ENCODE measurements at places on chromosomes 16 and 17.

DNA sequence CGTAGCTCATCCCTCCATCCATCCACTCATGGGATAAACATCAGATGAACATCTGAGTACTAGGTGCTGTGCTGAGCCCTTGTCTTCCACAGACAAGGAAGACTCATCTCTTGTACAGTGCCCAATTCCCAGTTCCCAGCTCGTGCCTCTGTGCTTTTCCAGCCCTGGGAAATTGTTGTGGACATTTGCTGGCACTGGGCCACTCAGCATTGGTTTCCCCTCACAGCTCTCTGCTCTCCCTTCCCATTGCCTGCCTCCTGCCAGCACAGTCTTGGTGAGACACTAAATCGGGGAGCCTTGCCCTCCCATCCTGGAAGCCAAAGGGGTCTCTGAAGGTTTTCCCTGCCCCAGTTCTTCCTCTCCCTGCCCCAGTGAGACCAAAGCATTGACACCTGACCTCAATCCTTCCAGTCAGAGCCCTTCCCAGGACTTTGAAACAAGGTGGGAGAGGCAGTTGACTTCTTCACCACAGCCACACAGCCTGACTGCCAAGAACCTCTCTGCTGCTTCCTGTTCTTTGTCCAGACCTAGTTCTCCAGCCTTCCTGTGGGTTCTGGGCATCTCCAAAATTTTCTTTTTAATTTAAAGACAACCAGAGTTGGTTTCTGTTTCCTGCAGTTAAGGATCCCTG lies 50.2 kb downstream of the WSB1 start:
- DNase-seq = no peak

DNA sequence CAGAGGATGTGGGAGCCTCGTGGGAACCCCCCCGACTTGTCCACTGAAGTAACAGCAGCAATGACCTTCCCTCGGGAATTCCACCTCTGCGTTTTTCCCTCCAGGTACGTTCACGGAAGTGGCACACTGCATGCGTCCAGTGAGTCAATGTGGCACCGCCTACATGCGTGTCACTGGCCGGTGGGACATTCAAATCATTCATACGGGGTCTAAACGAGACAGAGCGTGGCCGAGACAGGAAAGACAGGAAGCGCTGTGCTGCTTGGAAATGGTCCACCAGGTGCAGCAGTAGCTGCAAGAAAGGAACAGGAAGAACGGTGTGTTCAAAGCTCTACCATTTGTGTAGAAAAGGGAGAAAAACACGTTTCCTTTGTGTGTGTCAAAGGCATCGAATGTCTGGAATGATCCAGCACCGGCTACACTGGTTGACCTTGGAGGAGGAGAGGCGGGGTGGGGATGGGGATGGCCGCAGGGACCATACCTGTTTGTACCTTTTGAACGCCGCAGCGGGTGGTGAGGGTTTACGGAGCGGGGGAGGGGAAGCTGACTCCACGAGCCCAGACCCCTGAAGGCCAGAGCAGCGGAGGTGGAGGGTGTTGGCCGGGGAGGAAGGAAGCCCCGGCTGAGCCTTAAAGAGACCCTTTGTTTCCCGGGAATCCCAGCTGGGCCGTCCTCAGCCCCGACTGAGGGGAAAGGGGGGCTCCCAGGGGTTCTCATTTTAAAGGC lies 1.7 kb upstream of the PGAP6 start:
- peak; percentile 12 for DNase-seq

GRCh38 chr16:26827386-26827785 lies 239.3 kb upstream of the C16orf82 start:
- no peak for DNase-seq

- DNase-seq = no peak
These were observed 762.0 kb downstream of the KCNJ18 start for GRCh38 chr17:22454070-22454999.

DNA sequence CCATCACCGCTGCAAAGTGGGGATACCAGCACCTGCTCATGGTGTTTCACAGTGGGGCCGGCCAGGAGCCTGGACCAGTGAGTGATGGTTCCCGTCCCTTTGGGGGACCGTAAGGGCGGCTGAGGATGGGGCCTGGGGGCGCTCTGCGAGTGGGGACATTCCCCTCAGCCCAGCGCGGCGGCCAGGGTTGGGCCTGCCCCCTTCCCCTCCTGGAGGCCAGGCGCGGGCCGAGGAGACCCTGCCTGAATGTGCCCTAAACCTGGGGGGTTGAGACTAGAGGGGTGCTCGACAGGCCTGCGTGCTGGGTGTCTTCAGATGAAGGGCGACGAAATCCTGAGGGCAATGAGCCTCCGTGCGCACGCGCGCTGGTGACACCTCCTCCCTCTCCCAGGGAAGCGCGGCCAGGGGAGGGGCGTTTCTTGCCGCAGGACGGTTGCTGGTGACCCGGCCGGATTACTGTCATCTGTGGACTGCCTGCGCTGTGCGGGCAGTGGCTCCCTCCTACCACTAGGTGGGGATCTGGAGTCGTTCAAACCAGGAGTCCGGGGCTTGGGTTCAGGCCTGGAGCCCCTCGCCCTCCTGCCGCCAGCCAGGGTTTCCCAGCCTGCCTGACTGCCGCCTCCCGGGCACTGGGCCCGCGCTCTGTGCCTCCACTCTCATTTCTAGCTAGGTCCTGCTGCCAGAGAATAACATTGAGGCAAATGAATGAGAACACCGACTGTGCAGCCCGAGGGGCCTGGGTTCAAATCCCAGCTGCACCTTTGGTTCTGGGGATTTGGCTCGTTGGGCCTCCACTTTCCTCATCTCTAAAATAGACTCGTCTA lies 17.1 kb downstream of the TBX2 start:
- peak; percentile 94 for DNase-seq

DNA sequence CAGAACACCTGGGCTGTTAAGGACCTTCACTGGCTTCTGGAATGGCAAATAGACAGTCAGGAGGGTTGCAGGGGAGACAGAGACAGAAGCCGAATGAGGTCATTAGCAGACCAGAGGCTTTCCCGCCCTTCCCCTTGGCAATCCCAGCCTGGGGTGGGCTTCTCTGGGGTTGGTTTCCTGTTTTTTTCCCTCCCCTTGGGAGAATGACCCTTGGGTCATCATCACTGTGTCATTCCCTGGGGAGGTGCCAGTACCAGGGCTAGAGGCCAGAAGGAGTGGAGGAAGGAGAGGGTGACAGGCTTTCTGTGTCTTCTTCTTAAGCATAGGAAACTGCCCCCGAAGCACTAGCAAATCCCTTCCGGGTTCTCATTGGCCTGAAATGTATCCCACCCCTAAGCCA lies 42.9 kb upstream of the IL21R start:
- DNase-seq = no peak

DNA sequence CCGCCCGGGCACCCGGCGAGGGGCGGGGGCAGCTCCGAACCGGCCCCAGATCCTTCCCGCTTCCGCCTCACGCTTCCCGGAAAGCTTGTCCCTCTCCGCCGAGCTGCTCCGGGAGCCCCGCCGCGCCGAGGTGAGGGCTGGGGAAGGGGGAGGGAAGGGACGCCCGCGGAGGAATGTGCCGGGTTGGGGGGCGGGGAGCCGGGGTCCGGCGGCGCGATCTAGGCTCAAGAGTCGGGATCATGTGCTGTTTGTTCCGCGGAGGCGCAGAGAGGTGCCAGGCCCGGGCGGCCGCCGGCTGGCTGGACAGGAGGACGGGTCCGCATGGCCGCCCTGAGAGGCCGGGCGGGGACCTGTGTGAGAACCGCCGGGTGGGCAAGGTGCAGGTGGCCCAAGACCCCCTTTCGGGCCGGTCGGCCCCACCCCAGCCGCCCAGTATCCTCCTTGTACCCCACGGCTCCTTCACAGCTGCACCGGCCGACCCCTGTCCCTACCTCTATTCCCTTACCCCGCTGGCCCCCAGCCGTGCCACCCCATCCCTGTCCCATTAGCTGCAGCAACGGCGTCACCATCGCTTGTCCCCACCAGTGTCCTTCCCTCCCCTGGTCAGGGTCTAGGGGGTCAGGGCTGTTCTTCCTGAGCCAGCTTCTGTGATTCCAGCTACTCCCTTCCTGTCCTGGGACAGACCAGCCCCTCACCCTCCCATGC lies 429 bp downstream of the KIF1C start:
- DNase-seq = no peak

- no peak for DNase-seq
These were observed 5.8 kb downstream of the IRX3 start for GRCh38 chr16:54280751-54281150.

DNA sequence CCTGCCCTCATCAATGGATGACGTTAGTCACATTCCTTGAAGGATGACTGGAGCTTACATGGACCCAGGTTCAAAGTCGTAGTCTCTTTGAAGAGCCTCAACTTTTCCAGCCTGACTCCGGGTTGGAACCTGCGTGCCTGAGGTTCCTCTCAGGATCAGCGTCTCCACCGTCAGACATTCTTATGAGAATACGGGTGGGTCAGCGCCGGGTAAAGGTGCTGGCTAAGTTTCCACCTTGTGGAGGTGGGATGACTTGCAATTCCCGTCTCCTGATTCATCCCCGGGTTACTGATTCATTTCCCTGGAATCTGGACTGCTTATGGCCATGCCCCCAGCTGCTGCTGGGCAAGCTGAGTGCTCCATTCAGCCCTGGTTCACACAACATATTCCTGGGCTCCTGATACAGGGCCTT lies 38.9 kb upstream of the CMIP start:
- no peak for DNase-seq

DNA sequence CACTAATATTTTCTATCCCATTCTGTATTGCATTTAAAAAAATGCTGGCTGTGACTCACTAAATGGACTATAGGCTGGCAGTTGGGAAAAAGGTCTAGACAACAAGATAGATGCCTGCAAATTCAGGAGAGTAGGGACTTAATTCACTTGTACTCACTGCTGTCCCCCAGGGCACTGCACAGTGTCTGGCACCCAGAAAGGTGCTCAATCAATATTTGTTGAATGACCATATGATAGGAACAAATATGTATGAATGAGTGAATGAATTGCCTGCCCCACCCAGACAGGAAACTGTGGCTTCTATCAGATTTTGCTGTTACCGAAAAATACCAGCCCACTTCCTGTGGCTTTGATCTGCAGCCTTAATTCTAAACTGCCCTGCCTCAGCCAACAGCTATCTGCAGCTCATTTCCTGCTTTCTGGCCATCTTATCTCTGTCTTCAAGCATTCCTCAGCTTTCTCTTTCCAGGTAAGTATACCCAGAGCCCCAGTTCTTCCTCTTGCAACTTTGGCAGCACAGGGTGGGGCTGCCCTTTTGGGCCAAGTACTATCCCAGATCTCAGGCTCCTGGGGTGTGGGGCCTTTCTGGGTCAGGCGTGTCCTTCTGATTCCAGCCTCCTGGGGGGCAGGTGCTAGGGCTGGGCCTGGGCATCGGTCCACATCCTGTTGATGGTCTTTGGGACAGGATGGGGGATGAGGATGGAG lies 15.3 kb upstream of the TNS4 start:
- DNase-seq = no peak
